ENCODE measurements at places on chromosomes 5 and 9.

DNA sequence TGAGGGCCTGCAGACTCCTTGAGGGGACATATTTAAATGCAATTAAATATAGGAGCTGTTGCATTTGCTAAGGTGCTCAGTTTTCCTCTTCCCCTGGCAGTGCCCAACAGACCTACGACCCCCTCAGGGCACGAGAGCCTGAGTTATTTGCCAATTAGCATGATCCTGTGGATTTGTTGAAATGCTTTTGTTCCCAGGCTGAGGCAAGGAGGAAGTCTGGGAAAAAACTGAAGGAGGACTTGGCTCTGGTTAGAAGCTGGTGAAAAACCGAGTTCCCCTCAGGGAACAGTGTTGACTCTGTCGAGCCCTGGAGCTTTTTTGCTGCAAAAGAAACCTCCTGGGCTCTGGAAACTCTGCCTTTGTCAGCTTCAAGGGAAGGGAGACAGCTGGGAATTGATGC is 103.6 kb upstream of the SHB start:
- no peak for DNase-seq

DNA sequence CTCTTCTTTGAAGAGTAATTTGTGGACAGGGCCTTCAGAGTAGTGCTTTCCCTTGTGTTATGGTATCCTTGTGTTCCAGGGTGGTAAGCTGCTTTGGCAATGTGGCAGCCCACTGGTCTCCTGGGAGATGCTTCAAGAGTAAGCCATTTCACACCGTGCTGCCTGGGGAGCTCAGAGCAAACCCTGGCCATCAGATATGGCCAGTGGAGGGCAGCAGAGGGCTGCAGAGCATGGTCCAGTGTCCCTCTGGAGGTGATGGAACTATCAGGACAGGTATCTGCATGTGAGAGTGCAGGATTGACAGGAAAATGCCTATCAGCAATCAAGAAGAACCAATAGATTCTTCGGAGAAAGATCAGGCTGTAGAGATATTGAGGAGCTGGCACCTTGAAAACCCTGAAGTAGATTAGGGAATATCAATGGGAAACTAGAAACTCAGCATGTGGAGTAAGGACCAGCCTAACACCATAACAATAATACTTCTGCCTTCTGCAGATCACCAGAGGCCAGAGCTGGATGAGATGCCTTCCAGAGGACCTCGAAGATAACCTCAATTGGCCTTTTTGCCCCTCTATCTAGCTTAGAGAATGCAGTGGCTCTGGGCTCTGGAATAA is 90.8 kb downstream of the PLPPR1 start:
- DNase-seq: peak; percentile 1

DNA sequence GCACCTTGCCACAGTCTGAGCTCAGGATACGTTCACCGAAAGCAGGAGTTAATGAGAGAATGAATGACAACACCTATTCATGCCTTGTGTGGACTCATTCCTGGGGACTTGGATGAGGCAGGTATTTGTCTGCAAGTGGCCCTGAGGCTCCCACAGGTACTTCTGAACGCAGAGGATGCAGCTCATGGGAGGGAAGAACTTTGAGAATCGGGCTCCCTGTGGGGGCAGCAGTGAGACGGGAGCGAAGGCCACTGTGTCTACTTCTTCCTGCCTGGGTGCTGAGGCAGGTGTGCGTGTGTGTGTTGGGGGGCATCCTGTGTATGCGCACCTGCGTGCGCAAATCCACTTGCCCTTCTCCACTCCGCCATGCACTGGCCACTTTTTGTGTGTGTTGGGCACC is 42.2 kb downstream of the PTPN3 start:
- DNase-seq: no peak

- no peak for DNase-seq
These were observed 132.2 kb upstream of the HMHB1 start for GRCh38 chr5:143679777-143680176.

DNA sequence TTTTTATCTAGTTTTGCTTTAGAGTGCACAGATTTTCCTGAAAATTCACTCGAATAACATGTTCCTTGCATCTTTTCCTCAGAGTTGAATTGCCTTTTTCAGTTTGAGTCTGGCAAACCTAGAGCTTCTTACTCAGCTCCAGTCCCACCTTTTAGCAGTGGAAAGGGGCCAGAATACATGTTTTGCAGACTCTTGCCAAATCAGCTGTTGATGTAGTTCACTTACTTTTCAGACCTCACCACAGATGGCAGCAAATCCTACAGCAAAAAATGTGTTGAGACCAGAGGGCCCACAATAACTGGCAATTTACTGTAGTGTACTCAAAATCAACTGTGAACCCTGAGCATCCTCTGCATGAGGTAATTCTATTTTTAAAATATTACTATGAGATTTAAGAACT is 545.2 kb upstream of the ACO1 start:
- no peak for DNase-seq

GRCh38 chr5:124633209-124633608 is 113.2 kb downstream of the ZNF608 start:
- no peak for DNase-seq

GRCh38 chr5:125140855-125141254 is 394.4 kb upstream of the ZNF608 start:
- DNase-seq: no peak

DNA sequence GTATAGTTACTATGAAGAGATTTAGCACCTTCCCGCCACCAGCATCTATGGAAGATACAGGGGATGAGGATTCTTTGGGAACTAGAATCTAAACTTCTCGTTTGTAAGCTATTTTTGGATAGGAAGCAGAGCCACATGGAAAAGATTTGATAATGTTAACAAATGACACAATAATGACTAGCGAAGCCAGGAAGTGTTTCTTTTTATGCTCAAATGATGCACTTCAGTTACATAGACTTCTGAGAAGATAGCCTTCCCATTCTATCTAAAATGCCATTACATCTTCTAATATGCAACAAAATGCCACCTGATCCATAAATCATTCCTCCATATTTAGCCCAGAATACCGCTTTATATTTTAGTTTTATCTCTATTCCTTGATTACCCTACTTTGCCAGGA is 17.0 kb upstream of the TNC start:
- DNase-seq: no peak

DNA sequence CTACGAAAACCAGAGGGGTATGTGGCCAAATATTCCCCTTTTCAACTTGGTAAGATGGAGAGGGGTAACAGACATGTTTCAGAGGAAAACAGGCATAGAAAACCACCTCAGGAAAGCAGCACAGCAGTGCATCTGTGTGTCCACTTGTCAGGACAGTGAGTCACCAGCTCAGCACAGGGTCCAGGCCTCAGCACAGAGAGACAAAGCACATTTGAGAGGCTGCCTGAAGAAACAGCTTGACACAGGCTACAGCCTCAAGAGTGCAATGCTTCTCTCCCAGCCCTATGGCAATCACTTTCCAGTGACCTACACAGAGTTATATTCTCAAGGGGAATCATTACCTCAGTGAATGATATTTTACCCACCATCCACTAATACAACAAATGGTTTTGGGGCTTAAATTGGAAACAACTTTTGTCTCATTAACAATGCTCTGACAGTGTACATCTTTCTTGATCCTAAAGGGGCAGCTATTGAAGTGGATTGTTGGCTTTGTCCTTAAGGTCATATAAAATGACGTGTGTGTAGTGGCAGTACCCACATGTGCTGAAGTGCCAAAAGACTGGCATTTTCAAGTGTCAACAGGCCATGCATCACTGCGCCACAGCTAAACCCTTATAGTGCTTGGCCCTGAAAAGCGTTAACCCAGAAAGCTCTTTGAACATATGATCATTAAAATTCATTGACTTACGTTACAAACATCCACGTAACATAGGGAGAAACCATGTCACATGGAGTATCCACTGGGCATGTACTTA is 46.4 kb downstream of the ERMP1 start:
- DNase-seq: no peak

- no peak for DNase-seq
These were observed 31.9 kb downstream of the ARSB start for GRCh38 chr5:78953092-78953800.

GRCh38 chr5:96896276-96896675 is 20.0 kb downstream of the ERAP2 start:
- DNase-seq: no peak

DNA sequence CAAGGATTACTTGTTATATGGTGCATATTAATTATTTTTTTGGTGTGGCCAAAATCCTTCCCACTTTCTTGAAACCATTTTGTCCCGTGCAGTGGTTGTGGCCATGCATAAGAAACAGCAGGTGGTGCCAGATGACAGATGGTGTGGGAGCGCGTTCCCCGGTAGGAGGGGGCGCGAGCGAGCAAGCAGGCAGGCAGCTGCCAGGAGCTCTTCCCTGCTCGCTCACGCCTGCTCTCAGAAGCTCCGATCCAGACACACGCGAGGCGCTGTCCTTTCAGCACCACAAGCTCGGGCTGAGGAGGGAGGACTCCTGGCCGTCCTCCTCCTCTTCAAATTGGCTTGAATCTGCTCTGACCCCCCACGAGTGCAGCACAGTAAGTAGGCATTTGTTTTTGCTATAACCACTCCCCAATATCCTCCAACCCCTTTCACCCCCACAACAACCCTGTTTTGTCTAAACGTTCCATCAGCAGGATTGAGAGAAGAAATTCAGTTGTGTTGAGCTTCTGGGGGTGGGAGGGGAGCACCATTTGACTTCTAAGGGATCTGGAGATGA is at the start of gene NSG2:
TSS of gene NSG2 (plus strand) at position 237 of the 556 bp plus-strand sequence. CDS start 1,050 bp downstream, outside the sequence.
- peak; percentile 64 for DNase-seq

DNA sequence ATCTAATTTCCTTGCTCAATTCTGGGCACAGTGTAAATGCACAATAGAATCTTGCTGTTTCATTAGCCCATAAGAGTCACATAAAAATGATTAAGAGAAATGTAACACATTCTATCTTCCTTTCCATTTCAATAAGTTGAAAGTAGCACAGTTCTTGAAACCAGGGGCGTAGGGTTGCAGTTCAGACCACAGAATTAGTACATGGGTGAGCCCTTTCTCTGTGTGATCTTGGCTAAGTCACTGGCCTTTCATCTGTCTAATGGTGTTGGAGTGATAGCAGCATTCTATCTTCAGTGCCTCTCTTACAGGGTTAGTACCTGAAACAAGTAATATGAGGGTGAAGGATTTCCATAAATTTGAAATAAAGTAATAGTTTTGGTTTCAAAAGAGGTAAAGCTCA is 445.3 kb upstream of the ZNF462 start:
- DNase-seq: no peak

GRCh38 chr5:38807570-38808483 is 38.0 kb upstream of the OSMR start:
- DNase-seq: no peak

DNA sequence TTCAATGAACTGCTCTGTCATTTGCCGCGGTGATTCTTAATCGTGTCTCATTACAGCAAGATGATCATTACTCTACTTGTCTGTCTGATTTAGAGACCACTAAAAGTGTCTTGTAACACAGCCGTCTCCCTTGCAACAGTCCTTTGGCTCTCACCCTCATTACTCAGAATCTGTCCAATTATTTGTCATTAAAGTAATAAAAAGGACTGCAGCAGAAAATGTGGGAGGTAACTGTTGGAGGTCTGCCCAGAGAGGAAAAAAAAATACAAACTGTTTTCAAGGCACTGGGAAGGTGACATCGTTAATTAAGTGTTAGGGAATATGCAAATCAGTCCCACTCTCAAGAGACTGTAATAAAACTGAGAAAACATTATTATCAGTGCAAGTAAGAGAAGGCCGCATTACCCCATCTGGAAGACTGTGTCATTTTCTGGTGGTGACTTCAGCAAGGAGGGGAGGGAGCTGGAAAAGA is 281.0 kb downstream of the RASEF start:
- no peak for DNase-seq

DNA sequence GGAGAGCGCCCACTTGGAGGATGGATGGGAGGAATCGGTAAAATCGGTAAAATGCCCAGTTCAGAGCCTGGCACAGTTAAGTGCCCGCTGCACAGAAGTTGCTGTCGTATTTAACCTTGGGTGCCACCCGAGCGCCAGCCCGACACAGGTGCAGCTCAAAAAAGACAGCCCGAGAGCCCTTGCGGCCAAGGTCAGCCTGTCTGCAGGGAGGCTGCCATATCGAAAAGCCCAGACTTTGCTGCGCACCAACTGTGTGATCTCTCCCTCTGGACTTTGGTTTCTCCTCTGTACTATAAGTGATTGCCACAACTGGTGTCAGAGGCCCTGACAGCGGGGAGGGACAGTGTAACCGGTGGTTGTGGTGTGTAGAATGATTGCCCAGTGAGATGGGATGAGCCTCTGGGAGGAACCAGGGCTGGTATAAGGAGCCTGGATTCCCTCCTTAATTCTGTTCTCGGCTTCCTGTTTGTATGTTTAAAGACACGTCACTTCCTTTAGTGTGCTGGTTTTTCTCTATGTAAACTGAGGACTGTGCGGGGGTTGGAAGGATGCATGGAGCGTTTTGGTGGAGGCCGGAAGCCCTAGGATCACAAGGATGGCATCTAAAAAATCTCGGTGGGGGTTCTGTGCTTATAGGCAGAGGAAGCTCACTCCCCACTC is 792 bp downstream of the NTMT1 start:
- DNase-seq: no peak

- no peak for DNase-seq
These were observed 35.6 kb upstream of the NEK6 start for GRCh38 chr9:124222109-124222508.

DNA sequence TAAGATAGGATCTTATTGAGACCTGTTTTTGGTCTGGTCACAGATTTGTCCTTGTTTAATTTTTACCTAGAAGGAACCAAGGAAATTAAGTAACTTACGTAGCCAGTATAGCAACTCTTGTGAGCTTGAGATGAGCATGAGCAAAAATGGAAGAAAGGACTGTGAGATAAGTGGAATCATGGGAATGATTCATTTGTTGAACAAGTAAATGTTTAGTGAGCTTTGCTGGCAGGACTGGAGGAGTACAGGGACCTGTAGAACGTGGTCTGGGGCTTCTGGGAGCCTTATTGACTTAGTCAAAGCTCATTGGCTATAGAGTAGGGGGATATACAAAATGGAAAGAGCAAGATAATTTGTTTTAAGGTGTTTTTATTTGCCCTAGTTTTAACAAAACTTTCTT is 3.0 kb downstream of the RAD23B start:
- DNase-seq: no peak

GRCh38 chr5:106876665-106877194 is 794.0 kb downstream of the EFNA5 start:
- no peak for DNase-seq

GRCh38 chr5:173720953-173721600 is 104.6 kb upstream of the BOD1 start:
- no peak for DNase-seq

DNA sequence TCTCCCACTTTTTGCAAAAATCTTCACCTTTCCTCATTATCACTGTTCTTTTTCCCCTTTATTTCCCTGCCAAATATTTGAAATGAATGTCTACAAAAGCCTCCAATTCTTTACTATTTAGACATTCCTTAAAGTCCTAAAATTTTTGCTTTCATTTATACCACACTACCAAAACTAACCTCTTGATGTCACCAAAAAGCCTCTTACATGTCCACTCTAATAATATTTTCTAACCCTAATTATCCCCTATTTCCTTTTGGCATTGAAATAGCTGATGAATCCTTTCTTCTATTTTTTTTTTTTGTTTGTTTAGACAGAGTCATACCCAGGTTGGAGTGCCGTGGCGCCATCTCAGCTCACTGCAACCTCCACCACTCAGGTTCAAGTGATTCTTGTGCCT is 32.3 kb upstream of the NRG2 start:
- no peak for DNase-seq

- DNase-seq: no peak
These were observed 13.6 kb upstream of the FUBP3 start for GRCh38 chr9:130565792-130566191.

- DNase-seq: no peak
These were observed 85.4 kb downstream of the PJA2 start for GRCh38 chr5:109324351-109324750.

GRCh38 chr5:124504081-124504916 is 242.1 kb downstream of the ZNF608 start:
- DNase-seq: no peak

- DNase-seq: no peak
These were observed 148.5 kb downstream of the BNC2 start for GRCh38 chr9:16721972-16722371.

All from epithelial cell of prostate (primary cell).